ENCODE measurements at places on chromosomes 5 and 9.

DNA sequence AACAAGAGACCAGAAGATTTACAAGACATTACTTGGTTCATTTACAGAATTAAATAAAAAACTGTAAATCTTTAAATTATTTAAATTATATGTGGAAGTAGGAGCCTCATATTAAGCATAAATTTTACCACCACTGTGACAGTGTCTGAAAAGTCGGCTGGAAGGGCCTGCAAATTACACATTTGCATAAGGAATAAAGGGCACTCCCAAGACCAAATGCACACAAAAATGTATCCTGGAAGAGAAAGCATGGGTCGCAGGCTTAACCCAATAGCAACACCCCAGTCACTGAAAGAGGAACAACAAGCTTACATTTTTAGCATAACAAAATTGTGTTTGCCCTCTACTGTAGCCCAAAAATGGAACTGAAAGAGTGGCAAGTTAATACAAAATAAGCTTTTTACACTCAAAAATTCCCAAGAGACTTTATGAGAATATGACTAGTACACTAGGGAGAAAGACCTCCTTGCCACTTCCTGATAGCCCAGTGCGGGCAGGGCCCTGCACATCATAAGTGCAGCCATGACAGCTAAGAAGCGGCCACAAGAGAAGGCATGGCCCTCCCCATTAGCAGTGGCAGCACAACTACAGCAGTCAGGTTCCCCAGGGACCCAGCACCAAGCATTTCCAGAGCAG lies 482.0 kb downstream of the DTWD2 start:
- DNase-seq: no peak

DNA sequence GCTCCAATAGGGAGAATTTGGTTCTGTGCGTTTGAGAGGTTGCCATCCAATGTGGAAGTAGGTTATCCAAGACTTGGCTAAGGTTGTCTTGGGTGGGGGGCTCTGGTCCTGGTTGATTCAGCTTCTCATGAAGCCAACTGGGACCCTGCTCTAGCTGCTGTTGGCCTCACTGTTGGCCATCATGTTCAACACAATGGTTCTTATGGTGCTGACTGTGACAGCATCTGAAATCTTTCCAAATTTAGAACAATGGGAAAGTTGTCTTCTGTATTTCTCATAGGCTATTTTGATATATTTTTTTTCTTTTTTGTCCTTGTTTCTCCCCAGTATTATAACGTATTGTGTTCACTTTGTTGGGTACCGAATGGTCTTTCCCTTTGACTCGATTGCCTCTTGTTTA lies 71.9 kb downstream of the GDNF start:
- DNase-seq: no peak

GRCh38 chr5:4570047-4570995 lies 569.8 kb upstream of the ADAMTS16 start:
- DNase-seq: no peak

- DNase-seq: no peak
These were observed 40.2 kb upstream of the AGXT2 start for GRCh38 chr5:35087991-35088390.

- DNase-seq: peak; percentile 17
These were observed 29.1 kb downstream of the JADE2 start for GRCh38 chr5:134554319-134555222.

GRCh38 chr5:141869514-141869913 lies 8.7 kb downstream of the PCDH1 start:
- DNase-seq: no peak

- no peak for DNase-seq
These were observed 380 bp downstream of the OR1J1 start for GRCh38 chr9:122477346-122477745.

DNA sequence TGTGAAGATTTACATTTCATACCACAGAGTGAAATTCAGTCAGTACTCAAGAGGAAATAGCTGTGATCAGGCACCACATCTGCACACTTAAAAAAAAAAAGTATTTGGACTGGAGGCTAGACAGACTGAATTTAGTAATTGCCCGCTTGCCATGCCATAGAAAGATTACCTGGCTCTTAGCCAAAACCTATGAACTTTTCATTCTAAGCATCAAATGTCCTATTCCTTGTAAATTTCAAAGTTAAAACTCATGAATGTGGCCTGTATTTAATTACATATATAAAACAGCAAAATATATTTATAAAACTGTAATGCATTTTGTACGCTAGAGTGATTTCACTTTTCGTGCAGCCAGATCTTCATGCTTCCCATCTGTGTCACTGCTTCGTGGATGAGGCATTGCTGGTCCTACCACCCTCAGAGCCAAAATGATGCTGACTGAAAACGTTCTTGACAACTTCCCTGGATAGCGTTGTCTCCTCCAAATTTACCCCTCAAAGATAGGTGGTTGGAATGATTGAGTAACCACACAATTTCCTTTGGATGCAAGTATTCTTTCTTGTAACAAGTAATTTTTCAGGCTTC lies 447.9 kb upstream of the SGCD start:
- no peak for DNase-seq

DNA sequence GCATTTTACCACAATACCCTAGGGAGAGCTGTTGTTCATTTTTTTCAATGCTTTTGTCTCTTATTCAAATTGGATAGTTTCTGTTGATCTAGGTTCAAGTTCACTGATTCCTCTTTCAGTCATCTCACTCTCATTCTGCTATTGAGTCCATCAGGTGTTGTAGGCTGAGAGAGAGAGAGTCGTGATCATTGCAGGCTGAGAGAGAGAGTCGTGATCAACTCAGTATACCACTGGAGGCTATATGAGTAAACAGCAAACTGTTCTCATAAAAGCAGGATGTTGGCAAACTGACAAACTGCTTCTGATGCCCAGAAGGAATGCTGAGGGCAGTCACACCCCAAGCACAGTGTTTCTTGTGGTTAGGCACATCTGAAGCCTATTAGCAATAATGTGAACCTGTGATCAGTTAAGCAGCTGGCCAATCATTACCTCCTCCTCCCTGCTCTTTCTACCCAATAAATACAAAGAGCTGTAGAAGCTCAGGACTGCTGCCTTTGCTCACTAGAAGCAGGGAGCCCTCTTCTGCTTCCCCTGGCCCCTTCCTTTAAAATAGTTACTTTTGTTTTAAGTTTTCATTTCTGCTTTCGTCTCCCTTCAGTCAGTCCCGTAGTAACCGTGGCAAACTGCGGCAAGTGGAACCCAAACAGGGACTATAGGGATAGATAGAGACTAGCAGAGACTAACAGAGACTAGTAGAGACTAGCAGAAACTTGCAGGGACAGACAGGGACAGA lies 476.1 kb upstream of the ACO1 start:
- no peak for DNase-seq

- DNase-seq: no peak
These were observed 69.5 kb upstream of the HSPB3 start for GRCh38 chr5:54385994-54386393.

- DNase-seq: no peak
These were observed 69.3 kb downstream of the DAPK1 start for GRCh38 chr9:87567001-87567400.

DNA sequence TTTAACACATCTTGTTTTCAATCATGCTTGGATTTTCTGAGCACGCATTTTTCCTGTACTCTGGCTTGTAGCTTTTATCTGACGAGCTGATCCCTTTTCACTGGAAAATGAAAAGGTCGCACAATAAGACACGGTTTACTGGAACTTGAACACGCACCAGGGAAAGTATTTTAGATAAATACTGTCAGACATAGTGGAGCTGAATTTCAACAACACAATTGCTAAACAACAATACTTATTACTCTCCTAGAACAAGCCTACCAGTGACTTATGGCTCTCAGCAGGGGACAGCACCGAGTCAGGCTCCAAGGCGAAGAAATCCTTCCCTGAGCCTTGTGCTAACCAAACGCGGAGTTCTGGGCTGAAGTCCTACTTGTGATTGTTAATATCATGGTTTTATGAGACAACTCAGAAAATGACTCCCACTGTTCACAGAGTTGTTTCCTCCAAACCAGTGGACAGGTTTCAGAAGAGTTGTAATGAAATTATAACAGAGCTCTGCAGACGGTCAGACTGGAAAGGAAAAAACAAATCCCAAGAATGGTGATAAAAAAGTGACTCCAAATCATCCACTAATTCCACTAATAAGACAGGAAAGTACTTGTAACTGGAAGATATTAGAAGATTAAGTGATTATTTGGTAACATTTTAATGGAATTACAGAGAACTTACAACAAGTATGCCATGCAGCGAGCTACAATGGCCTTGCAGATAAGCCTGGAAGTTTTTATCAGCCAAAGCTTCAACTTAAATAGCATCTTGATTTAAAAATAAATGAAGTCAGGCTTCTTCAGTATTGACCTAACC lies 359.6 kb downstream of the EBF1 start:
- DNase-seq: no peak

DNA sequence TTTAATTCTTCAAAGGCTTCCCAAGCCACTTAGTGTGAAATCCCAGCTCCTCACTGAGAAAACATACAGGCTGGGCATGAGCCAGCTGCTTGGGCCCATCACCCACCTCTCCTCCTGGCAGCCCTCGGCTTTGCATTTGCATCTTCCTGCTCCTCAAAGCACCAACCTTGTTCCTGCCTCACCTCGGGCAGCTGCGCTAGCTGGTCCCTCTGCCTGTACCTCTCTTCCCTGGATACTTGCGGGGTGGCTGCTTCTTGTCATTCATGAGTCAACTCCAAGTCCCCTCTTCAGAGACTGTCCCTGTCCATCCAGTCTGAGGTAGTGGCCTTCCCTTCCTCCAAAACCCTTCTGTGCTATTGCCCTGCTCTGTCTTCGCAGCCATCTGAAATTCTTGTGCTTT lies 116.1 kb upstream of the CXCL14 start:
- no peak for DNase-seq
